ENCODE measurements at places on chromosomes 7 and 10.

DNA sequence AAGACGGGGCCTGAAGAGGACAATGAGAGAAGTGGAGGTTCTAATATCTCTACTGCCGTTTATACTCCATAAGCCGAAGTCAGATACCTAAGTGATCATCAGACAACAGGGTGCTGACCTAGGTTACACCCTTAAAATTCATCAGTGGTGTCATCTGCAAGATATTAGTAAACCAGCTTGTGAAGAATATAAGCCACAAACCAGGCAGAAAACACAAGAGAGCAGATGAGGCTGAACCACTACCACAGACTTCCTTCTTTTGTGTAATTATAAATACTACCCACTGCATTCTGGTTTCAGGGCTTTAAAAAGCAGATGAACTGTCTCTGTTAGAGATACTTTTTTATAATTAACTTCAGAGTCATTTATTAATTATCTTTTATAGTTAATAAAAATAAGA lies 69.0 kb upstream of the LRRC17 start:
- no peak for DNase-seq

DNA sequence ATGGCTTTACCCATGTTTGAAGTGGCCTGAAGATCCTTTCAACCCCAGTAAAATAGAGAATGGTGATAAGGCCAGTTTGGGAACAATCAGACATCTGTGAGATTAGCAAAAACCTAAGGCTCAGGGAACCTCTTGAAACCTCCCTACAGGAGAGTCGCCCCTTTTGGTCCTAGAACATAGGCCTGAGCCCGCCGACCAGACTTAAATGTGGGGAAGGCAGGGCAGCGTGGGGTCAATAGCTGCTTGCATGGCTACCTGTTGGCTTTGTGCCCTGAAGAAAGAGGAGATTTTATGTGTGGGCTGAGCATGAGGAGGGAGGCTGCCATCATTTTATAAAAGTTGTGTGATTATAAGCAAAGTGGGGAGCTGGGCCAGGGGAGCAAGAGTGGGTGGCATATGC lies 97.6 kb upstream of the TBX20 start:
- no peak for DNase-seq

DNA sequence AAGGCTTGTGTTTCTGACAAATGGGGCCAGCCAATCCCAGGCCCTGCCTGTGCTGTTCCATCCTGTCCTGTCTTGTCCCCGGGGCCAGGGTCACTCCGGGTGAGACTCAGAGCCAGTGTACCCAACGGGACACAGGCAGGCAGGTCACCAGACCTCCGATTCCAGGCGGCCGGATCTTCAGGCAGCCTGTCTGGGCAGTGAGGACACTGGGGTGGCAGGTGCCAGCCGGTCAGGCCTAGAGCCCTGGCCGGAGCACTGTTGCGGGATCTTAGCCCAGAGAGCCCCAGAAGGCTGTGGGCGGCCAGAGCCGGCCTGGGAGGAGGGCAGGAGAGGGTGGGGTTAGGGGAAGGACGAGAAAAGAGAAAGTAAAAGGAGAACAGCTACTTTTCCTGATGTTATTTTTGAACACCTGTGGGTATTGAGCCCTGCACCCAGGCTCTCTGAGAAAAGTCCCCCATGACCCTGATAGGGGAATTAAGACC lies 134.3 kb upstream of the TNRC18 start:
- DNase-seq, result no peak

DNA sequence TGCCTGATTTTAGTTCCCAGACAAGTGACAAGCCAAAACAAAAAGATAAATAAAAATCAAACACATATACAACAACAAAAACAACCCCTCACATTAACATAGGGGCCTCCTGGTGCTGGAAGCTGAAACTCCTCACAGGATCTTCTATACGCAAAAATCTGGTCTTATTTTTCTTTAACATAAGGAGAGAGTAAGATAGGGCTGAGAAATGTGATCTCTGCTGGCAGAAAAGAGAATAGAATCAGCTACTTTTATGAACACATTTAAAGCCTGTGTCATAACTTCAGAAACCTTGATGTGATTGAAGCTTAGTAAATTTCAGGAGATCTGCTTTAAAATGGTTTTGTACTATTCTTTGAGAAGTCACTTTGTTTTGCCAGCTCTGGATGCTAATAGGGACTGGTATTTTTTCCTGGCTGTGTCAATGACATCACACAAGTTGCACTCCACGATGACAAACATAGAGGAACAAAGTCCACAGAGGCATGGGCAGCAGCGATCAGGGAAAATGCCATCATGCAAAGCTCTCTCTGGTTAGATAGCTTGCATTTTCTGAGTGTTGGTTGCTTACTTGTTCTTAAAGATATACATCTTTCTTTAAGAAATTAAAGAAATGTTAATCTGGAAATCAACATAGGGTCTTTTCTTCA lies 176.6 kb upstream of the SP4 start:
- DNase-seq, result peak; percentile 28
